ENCODE measurements at places on chromosomes 16 and 17. TPM values are rescaled to one million over a fixed set of nuclear protein-coding genes. Genes with fewer than 3 reads are reported as not detected.

The CAPNS2 gene
- total RNA-seq: not detected

The HOXB9 gene
- total RNA-seq: not detected

The DNAH17 gene
- 0.86 TPM for total RNA-seq

The KRT10 gene
- total RNA-seq: 25.1 TPM

The TAT gene
- total RNA-seq: 1.6 TPM

The KRT24 gene
- total RNA-seq: not detected

The FBXL16 gene
- total RNA-seq: 0.20 TPM

The SEC14L5 gene
- total RNA-seq: 0.36 TPM

The PRAC2 gene
- not detected for total RNA-seq

The OTOP2 gene
- not detected for total RNA-seq

The NPIPB8 gene
- 0.49 TPM for total RNA-seq

The KIF2B gene
- not detected for total RNA-seq

The TNFRSF17 gene
- total RNA-seq: not detected

Measured in HepG2 (cell line).